NCI-H1694 (cell line): ENCODE measurements at places on chromosomes 7 and 10.

- DNase-seq: no peak
These were observed 123.8 kb upstream of the INHBA start for GRCh38 chr7:41826641-41827040.

- peak; percentile 73 for DNase-seq
These were observed 12.0 kb downstream of the LSM8 start for GRCh38 chr7:118195837-118196474.

DNA sequence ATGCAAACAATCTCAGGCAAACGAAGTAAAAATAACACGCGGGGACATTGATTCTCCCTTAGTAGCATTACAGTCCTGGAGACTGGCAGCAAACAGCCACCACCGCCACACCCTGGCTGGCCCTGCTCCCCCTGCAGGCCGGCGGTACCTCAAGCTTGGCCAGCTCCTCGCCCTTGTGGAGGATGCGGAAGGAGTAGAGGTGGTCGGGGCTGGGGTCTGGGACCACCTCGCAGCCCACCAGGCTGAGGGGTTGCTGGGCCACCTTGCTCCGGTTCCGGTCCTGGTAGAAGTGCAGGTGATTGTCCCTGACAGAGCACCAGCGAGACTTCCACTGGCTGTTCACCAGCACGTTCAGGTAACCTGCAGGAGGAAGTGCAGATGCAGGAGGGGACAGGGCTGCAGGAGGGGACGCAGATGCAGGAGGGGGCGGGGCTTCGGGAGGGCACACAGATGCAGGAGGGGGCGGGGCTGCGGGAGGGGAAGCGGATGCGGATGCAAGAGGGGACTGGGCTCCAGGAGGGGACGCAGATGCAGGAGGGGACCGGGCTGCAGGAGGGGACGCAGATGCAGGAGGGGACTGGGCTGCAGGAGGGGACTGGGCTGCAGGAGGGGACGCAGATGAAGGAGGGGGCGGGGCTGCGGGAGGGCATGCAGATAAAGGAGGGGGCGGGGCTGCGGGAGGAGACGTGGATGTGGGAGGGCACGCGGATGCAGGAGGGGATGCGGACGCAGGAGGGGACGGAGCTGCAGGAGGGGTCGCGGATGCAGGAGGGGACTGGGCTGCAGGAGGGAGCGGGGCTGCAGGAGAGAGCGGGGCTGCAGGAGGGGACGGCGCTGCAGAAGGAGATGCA is 65.7 kb downstream of the VWA2 start:
- DNase-seq: peak; percentile 3

DNA sequence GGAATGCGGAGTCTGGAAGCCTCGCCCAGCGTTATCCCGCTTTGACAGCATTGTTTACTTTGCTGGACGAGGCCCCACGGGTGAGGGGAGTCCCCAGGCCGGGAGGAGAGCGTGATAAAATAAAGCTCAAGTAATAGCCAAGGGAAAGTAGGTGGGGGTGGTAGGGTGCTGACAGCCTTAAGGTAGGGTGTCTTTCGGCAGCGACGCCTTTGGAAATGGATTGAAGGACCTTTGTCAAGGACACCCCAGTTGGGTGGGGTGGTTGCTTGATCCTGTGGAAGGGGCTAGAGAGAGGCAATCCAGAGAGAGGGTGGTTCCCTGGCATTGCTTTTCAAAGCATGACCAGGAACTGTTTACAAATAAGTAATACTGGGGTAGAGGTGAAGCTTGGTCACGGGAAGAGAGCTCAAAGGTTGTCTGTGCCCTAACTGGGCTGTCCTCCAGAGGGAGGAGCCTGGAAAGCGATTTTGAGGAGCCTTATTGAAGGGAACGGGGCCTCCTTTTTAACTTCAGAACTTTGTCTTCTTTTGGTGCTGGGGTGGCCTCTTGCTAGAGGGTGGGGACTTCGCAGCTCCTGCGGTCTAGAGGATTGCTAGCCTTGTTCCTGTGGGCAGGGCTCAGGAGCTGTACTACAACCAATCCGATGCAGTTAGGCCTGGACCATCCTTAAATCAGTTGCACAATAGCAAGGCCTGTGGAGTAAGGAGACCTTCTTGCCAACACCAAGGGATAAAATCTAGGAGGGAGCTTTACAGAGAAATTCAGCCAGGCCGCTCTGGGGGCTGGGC is 1.3 kb downstream of the EIF4EBP2 start:
- no peak for DNase-seq

- no peak for DNase-seq
These were observed 35.5 kb downstream of the MDFIC start for GRCh38 chr7:114957444-114957843.

DNA sequence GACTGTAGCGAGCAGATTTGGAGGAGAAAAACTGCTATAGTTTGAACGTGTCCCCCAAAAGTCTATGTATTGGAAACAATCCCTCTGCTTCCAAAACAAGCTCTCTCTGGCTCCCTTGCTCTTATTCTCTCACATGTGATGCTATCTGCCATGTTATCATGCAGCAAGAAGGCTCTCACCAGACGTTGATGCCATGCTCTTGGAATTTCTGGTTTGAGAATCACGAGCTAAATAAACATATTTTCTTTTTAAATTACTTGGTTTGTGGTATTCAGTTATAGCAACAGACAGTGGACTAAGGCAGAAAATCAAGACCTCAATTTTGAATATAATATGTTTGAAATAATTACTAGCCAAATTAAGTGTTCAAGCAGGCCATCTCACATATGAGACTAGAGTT is 17.5 kb upstream of the GNAT3 start:
- DNase-seq: no peak

GRCh38 chr10:58367069-58367468 is 18.1 kb upstream of the TFAM start:
- no peak for DNase-seq

- no peak for DNase-seq
These were observed 1.3 kb downstream of the ANXA11 start for GRCh38 chr10:80203835-80204676.

GRCh38 chr10:77964811-77965210 is 38.3 kb upstream of the DLG5 start:
- no peak for DNase-seq

GRCh38 chr10:35372329-35372728 is 36.0 kb downstream of the CCNY start:
- DNase-seq: no peak

DNA sequence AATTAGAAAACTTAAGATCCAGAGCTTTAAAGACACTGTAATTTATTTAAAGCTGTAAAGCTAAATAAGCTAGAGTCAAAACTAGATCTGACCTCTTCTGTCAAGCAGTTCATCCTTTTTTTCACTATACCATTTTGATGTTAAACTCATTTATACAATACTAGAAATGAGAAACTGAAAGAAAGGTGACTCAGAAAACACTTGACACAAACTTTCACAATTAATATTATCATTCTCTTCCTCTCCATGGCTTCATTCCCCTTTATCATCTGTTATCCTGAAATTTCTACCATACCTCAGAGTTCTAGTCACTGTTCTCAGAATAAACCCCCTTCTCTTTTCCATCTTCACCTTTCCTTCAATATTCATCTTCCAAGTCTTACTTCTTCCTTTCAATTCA is 1.3 kb downstream of the FIGNL1 start:
- no peak for DNase-seq

DNA sequence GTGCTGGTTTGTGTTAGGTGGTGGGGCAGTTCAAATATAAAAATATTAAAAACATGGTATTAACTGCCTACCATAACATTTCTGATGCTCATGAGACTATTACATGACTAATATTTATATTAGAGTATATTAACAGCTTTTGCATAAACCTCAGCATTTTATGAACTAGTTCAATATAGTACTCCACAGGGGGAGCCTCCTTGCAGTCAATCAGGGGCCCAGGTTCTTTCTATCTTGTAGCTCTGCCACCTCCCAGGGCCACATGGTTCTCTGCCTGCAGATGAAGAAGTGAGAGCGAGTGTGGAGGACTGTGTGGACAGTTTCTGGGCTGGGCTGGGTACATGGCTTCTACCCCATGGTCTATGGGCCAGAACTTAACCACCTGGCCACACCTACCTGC is 159.5 kb downstream of the RPS24 start:
- no peak for DNase-seq

- peak; percentile 15 for DNase-seq
These were observed 9.4 kb downstream of the HACD1 start for GRCh38 chr10:17607603-17608332.

DNA sequence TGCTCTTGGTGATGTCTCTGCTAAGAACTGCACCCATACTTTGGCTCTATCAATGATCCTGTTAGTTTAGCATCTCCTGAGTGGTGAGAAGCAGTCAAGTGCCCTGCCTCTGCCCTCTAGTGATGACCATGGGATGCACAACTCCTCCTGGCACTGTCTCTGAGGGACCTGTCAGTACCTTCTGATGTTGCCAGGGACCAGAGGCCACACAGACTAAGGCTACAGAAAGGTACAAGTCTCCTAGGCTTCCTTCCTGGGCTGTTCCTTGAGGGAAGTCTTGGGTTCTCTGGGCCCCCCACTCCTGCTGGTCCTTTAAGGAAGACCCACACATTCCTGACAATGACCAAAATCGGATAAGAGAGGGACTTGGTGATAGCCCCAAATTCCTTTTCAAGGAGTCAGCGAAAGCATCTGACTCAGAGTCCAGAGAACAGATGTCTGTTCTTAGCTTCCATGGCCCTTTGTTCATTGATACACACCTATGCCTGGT is 15.3 kb downstream of the NKX2-3 start:
- DNase-seq: no peak

DNA sequence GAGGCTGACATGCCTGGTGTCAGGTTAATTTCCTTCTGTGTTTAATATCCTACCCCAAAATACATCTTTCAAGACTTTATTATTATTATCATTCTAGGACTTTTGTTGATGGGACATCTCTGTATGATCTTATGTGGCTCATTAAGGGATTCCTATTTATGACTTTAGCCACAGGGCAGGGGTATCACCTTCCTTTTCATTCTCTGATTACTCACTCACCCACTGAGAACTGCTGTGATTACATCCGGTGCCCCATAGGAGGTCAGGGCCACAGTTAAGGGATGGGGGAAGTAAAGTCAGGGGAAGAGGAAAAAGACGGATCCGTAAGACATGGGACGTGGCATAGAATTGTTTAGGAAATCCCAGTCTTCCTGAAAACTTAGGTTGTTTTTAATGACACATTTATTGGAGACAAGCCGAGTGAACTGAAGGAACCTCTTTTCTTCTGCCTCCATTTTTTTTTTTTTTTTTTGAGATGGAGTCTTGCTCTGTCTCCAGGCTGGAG is 61.0 kb upstream of the PITRM1 start:
- no peak for DNase-seq

DNA sequence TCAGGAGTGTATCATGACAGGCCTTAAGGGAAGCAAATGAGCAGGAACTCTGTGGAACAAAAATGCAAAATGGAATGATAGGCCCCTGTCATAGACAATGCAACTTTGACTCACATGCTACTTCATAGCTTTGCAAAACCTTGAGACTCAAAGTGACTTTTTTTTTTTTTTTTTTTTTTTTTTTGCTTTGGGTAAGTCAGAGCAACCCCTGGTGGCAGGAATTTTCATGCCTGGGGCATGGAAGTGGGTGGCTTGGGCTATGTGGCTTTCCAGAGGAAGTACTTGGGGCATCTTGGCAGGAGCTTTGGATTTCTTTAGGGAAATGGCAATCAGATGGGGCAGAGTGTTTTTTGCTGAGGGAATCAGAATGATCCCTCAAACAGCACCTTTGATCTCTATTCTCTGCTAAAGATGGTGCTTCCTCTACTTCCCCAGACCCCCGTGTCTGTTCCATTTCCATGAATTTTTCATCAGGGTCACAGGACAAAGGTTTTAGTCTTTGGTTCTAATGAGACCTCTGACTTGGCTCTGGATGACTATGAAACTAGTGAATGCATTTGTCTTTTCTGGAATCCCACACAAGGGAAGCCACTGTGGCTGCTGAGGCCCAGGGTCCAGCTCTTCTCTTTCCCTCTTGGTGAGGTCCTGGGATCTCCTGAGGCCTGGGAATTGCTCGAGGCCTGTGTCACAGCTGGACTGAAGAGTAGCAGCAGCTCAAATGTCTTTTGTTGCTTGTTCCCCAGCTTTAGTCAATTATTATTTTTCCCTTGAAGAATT is 62.8 kb downstream of the TACC2 start:
- DNase-seq: no peak

DNA sequence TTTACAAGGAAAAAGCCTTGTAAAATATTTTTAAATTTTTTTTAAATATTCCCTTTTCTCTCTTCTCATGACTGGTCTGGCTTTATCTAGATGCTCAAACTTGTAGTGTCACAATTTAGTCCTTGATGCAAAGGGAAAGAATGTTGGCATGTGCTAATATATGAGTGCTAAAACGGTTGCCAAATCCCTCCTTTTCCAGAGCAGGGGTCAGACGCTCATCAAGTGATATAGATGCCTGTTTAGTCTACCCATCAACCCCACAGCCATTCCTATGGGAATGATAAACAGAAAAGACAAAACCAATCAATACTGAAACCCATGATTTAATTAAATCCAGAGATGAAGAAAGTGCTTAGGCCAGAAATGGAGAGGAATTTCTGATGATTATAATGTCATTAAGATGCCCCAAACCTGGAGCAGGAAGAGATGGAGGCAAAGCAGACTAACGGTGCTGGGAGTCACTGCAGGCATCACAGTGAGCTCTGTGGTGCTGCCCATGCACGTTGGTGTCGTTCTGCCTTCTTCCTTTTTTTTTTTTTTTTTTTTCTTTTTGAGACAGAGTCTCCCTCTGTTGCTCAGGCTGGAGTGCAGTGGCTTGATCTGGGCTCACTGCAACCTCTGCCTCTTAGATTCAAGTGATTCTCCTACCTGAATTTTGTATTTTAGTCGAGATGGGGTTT is 210.1 kb upstream of the STK17A start:
- no peak for DNase-seq

DNA sequence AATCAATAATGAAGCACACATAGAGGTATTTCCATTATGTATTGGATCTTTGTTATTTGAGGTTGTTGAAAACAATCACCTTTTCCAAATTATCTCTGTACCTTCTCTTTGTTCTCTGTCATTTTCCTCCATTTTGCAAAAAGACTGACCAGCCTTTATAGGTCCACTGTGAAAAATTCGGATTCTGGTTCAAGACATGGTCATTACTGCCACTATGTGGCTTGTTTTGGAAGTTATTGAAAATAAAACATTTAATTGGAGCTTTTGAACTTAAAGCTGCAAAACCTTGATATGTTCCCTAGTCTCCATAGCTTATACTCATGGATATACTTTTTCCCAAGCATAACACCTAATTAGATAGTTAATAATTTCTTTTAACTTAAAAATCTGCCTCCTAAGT is 1094.4 kb downstream of the NRG3 start:
- no peak for DNase-seq

DNA sequence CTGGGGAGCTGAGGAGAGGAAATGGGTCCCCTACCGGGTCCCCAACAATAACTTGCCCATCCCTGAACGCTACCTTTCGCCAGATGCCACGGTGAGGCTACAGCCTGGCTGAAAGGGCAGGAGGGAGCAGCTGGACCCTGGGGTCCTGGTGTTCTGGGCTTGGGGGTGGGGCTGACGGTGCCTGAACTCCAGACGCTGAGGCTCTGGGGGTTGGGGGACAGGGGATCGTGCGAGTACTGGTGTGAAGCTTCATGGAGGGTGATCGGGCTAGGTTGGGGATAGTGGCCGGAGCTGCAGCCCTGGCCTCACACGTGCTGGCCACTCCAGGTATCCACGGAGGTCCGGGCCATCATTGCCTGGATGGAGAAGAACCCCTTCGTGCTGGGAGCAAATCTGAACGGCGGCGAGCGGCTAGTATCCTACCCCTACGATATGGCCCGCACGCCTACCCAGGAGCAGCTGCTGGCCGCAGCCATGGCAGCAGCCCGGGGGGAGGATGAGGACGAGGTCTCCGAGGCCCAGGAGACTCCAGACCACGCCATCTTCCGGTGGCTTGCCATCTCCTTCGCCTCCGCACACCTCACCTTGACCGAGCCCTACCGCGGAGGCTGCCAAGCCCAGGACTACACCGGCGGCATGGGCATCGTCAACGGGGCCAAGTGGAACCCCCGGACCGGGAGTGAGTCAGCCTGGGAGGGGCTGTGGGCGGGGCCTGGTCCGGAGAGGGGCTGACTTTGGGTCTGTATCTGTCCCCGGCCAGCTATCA is 8.3 kb downstream of the AEBP1 start:
- DNase-seq: no peak
